ENCODE measurements at places on chromosomes 16 and 17.

GRCh38 chr16:88192601-88193000 lies 190.2 kb upstream of the ZNF469 start:
- DNase-seq: no peak

GRCh38 chr16:554640-555365 lies 5.4 kb upstream of the PRR35 start:
- DNase-seq: no peak

- DNase-seq: no peak
Observed at GRCh38 chr17:64940055-64940454, 20.8 kb upstream of the LRRC37A3 start.

- no peak for DNase-seq
Observed at GRCh38 chr16:27994686-27995085, 68.8 kb downstream of the GSG1L start.

DNA sequence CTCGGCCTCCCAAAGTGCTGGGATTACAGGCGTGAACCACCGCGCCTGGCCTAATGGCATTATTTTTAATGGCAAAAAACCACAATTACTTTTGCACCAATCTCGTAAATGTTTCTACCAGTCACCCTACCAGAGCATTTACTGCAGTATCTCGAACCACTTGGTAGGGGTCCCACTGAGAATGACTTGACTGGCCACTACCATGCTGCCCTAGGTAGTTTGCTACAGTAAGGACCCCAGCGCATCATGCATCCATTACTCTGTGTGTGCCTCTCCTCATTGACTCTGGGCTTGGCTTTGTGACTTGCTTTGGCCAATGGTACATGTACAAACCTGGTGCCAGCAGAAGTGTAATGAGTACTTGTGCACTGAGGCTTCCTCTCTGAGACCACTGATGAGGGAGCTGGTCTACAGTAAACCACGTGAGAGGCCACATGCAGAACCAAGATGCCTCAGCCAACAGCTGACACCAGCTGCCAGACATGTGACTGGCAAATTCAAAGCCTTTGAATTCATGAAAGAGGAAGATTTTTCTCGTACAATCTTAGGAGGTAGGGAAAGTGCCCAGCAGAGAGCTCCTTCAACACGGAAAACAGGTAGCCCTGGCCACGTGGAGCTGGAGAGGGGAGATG lies 421.7 kb upstream of the C16orf82 start:
- no peak for DNase-seq

GRCh38 chr16:6837722-6838121 lies 494.9 kb upstream of the RBFOX1 start:
- no peak for DNase-seq
